Lung (tissue), 17 donors: ENCODE measurements at places on chromosomes 3 and 15.
A peak's percentile ranks its signal among the peaks of the same experiment; 100 is the strongest.

- DNase-seq: no peak
These were observed 59.8 kb downstream of the WDR76 start for GRCh38 chr15:43886558-43886957.

DNA sequence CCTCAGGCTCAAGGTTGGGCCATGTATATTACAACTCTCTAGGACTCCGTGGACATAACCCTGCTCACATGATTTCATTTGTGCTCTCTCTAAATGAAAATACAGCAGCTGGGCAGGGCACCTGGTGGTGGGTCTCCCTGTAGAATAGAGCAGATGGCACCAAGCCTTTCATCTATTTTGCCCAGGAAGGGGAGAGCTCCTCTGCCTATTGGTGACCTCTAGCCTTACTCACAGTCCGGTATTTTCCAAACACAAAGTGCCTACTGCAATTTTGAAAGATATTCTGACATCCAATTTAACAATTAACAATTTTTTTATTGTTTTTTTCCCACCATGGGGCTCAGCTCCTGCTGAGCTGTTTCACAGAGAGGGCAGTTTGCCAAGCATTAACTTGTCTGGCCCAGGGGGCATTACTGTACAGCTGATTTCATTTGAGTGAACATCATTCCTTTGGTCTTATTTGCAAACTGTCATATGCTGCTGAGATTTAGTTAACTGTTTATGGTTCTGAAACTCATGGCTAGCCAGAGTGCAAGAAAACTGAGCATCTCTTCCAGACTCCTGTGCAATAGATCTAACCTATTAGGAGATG lies 474.0 kb downstream of the EPHB1 start:
- no peak for DNase-seq

- DNase-seq: no peak
These were observed 52.5 kb downstream of the EOMES start for GRCh38 chr3:27669591-27669990.

GRCh38 chr3:152331018-152331541 lies 62.4 kb downstream of the MBNL1 start:
- DNase-seq: no peak

DNA sequence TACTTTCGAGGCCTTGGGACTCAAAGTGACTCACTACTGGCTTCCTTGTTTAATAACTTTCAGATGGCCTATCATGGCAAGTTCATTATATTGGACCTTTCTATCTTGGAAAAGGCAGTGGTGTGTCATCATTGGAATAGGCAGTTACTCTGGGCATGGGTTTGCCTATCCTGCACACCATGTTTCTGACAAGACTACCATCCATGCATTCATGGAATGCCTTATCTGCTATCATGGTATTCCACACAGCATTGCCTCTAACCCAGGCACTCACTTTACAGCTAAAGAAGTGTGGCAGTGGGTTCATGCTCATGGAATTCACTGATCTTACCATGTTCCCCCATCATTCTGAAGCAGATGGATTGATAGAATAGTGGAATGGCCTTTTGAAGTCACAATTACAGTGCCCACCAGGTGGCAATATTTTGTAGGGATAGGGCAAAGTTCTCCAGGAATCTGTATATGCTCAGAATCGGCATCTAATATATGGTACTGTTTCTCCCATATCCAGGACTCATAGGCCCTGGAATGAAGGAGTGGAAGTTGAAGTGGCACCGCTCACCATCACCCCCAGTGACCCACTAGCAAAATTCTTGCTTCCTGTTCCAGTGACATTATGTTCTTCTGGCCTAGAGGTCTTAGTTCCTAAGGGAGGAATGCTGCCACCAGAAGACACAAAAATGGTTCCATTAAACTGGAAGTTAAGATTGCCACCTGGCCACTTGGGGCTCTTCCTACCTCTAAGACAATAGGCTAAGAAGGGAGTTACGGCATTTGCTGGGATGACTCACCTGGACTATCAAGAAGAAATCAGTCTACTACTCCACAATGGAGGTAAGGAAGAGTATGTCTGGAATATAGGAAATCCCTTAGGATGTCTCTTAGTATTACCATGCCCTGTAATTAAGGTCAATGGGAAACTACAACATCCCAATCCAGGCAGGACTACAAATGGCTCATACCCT lies 1161.4 kb downstream of the SI start:
- DNase-seq: no peak

DNA sequence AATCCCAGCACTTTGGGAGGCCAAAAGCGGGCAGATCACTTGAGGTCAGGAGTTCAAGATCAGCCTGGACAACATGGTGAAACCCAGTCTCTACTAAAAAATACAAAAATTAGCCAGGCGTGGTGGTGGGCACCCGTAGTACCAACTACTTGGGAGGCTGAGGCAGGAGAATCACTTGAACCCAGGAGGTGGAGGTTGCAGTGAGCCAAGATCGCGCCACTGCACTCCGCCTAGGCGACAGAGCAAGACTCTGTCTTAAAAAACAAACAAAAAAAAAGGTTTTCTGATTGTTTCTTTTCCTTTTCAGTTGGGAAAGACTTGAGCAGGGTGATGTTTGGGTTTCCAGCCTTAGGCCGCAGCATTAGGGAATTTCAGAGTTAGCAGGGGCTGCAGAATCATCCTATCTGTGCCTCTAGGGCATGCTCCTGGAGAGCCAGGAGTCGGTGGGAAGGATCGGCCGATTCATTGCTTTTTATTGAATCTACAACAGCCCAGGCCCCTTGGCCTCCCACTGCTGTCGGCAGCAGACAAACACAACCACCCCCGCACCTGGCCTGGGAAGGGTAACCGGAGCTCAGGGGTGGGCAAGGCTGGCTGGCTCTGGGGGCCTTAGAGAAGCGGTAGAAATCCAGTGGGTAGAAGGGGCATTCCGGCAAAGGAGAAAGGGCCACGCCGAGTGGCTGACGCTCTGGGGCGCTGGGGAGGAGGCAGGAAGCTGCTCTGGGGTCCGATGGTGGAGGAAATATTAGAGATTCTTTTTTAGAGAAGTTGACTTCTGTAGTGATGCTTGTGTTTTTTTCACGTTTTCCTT lies 6.3 kb downstream of the CHAC1 start:
- no peak for DNase-seq

DNA sequence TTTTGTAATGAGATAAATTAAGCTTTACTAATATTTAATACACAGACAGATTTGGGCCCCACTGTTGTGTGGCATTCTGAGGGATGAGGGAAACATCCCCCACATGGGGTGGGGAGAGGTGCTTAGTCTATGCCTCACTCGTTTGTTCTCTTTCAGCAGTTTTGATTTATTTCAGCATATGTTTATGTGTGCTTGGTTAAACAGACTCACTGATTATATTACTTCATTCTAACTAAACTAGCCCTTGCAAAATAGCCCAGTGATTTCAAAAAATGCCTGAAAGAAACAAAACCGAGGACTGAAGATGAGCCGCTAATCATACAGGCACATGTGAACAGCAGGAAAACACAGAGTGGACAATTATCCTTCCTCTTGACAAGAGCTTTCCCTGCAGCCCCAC lies 27.2 kb downstream of the TNFAIP8L3 start:
- no peak for DNase-seq

- DNase-seq: no peak
These were observed 645.9 kb downstream of the OTOL1 start for GRCh38 chr3:162142511-162142910.

DNA sequence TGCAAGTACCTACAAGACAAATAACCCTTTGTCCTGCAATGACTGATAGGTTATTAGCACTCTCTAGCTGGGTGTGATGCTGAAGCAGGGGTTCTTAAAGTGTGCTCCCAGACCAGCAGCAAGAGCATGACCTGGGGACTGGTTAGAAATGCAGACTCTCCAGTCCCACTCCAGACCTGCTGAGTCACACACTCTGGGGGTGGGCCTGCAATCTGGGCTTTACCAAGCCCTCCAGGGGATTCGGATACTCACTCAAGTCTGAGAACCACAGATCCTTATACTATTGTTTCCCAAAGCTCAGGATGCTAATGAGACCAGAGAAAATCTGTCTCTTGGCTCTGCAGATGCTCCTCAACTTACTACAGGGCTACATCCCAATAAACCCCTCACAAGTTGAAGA lies 142.1 kb upstream of the RAD18 start:
- no peak for DNase-seq

GRCh38 chr3:156373654-156374053 lies 181.3 kb downstream of the SSR3 start:
- no peak for DNase-seq

DNA sequence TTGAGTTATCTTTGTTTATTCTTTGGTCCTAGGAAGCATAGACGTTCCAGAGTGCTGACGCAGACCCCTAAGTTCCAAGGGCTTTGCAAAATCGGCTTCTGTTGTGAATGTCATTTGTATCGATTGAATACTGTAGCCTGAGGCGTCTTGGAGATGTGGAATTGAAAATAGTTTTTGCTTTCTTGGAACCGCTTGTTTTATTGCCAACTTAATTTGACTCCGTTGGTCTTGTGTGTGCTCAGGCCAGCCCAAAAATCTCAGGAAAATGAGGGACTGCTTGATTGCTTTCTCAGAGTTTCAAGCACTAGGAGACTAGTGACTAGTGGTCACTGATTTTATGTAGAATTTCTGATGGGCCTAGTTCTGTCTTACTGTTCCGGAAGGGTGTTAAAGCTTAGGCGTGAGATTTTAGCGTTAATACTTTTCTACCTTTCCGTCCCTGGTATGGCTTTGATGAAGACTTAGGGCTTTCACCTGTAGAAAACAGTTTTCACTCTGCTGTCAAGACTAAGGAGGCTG lies 263 bp upstream of the UTS2B start:
- DNase-seq: peak; percentile 81

DNA sequence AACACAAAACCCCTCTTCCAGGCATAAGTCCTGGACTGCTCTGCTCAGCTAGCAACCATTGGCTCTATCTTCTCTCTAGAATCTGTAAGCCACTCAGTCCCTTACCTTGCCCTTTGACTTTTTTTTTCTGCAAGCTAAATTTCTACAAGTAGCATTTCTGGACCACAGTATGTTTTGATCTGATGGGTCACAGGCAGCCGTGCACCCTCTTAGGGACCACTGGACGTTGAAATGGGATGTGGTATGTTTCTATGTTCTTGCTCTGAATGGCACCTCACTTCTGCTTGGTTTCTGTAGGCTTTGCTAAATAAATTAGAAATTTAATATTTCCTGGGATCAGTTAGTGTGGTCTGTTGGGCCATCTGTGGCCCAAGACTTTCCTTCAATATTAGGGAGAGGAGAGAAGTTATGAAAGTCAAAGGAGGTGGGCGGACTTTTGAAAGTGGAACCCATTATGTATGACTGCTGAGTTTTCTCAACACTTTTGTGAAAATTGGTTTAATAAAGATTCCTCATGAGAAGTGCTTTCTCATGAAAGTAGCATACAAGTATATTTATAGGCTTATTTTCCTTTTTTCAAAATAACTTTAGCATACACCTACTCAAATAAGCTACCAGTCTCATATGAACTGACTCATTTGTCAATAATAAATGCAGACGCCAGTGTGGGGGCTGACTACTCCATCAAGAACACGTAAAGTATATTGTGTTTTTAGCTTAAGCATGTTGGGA lies 18.4 kb upstream of the TIPARP start:
- no peak for DNase-seq

- peak; percentile 68 for DNase-seq
These were observed 45.7 kb downstream of the WDR76 start for GRCh38 chr15:43872416-43873020.

GRCh38 chr15:81929557-81929956 lies 116.3 kb downstream of the MEX3B start:
- no peak for DNase-seq

DNA sequence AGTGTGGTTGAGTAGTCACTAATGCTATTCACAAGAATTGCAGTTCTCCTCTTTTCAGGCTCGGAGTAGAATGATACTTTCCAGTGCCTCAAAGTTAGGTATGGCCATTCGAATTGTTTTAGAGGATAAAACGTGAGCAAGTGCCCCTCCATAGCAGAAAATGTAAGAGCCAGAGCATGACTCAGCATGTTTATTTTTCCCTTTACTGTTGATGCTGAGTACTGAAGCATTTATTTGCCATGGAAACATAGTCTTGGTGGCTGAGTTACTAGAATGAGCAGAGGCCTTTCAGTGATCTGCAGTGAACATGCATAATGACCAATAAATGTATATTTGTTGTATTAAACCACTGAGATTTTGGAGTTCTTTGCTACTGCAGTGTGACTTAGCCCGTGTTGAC lies 540.6 kb downstream of the NLGN1 start:
- peak; percentile 61 for DNase-seq
